ENCODE measurements at places on chromosomes 13 and 19.

- DNase-seq = no peak
Measured at GRCh38 chr19:17946965-17947784, 14.4 kb downstream of the CCDC124 start.

DNA sequence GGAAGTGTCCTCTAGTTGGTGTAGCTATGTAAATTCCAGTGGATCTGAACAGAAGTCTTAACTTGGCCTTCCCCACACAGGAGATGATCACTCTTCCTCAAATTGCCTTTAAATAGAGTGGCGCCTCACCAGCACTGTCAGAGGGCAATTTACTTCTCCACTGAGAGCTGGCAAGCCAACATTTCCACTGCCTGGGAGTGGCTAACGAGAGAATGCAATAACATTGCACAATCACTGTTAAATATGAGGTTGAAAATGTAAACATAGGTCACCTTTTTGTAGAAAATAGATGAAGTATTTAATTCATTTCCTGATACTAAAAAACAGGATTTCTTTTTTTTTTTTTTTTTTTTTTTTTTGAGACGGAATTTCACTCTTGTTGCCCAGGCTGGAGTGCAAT, 55.4 kb upstream of the UBL3 start:
- no peak for DNase-seq

DNA sequence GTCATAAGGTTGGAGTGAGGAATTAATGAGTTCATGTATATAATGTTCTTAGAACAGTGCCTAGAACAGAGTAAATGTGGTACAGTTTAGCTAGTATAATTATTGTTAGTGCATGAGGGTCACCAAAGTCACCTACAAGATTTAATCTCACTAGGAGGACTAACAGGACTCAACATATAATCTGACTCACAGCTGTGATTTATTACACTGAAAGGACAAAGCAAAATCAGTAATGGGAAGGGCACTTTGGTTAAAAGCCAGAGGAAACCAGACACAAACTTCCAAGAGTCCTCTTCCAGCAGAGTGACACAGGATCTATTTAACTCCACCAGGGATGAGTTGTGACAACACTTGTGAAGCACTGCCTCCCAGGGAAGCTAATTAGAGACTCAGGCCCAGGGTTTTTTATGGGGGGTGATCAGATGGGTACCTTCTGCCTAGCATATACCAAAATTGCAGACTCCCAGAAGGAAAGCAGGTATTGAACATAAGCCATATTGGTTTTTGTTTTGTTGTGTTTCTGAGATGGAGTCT, 341.2 kb upstream of the DACH1 start:
- no peak for DNase-seq

GRCh38 chr19:36573020-36573894, at the start of gene ZNF529:
ZNF529 (minus strand) TSS chr19:36573292; CDS start chr19:36572346, 946 bp downstream.
- DNase-seq = peak; percentile 91

DNA sequence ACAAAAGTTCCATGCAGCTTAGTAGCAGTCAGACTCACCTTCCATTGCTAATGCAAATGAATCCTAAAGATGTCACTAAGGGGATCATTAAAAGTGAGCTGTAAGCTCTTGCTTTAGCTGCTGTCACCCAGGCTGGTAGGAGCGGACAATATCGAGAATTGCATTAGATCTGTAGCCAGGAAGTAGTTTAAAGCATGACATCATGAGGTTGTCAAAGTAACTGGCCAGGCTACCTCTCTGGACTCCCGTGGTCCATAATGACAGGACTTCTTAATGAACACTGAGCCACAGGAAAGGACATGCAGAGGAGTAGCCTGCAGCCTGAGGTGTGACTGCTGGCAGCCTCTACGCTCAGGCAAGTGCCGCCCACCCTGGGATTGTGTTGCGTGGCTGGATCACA, 522.3 kb upstream of the NBEA start:
- DNase-seq = no peak

- DNase-seq = no peak
Measured at GRCh38 chr13:25876247-25876646, 175.6 kb downstream of the SHISA2 start.

DNA sequence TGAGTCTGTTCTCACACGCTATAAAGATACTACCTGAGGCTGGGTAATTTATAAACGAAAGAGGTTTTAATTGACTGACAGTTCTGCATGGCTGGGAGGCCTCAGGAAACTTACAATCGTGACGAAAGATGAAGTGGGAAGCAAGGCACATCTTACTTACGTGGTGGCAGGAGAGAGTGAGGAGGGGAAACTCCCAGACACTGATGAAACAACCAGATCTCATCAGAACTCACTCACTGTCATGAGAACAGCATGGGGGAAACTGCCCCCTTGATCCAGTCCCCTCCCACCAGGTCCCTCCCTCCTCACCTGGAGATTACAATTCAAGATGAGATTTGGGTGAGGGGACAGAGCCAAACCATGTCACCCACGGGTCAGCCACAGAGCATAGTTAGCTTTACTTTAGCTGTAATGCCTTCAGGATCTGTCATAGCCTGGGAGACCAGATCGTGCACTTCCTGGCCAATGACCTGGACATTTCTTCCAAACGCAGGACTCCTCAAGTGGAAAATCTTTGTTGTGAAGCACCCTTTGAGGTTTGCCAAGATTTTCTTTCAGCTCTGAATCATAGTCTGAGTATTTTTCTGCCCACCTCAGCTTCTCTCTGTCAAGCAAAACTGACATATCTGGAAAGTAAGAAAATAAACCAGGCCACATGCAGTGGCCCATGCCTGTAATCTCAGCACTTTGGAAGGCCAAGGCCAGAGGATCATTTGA, 25.2 kb upstream of the HIF3A start:
- DNase-seq = no peak

DNA sequence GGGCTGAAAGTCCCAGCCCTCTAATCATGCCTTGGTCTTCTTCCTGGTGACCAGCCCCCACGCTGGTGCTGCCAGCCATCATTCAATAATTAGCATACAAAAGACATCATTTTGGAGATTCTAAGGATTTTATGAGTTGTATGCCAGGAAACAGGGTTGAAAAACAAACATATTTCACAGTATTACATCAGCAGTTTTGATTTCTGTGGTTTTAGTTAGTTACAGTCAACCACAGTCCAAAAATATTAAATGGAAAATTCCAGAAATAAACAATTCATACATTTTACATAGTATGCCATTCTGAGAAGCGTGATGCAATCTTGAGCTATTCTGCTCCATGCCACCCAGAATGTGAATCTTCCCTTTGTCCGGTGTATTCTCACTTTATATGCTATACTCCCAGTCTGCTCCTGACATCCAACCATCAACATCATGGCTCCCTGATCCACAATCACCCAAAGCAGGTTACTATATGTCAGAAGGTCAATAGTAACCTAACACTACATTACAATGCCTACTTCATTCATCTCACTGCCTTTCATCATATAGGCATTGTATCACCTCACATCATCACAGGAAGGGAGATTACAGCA, 49.2 kb downstream of the STOML3 start:
- no peak for DNase-seq

DNA sequence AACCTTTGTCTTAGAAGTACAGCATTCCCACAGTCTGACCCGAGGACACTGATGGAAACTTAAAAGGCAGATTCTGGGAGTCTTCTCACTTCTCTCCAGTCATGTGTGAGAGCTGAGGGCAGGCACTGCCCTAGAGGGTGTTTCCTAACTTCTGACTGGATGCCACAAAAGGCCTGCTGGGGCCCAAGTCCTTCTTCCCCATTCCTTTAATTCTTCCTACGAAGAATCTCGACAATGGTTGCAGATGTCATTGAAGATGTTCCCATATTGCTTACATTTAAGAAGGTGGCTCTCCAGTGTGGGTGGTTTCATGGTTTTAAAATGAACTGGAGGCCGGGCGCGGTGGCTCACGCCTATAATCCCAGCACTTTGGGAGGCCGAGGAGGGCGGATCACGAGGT, 27.4 kb upstream of the ZNF564 start:
- DNase-seq = no peak

DNA sequence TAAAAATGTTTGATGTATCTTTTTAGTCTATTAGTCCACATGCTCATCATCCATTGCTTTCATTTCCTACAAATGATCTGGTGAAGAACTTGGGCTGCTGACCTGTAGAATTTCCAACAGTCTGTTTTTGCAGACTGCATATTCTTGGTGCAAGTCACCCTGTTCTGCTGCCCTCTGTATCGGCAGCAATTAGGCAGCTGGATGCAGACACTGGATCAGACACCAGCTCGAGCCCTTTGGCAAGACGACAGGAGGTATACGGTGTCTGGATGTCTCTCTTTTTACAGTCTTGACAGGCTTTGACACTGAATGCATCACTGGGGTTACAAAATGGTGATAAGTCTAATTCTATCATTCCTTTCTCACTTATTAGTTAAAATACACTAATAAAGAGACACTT, 21.8 kb downstream of the MTRF1 start:
- DNase-seq = no peak

DNA sequence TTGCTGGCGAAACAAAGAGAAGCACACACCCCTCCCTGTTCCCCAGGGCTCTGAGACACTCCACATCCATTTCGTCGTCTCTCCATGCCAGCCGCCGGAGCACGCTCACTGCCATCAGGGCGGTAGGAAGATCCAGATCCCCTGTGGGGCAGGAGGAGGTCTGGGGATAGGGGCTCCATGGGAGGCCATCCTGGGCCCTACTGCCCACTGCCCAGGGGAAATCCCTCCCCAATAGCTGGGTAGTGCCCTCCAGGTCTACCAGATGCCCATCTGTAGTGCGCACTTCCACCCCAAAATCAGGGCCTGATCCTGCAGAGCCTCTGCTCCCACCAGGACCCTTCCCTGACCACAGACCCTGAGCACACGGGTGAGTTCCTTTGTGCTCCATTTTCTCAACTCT, 80.3 kb downstream of the EFNB2 start:
- DNase-seq = no peak

DNA sequence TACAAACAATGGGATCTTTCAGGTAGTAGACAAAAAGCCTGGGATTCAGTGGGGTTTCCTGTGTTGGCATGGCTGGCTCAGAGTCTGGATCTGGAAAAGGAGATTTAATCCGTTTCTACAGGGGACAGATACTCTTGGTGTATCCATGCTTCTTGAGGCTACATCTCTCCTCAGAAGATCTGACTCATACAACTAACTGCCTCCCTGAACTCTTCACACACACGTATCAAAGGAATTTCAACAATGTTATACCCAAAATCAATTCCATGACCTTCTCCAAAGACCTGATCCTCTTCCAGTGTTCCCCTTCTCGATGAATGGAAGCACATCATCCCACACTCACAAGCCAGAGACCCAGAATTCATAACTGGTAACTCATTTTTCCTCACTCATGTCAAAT, 435.3 kb upstream of the NBEA start:
- no peak for DNase-seq

- no peak for DNase-seq
Measured at GRCh38 chr13:87234981-87235380, 436.2 kb upstream of the SLITRK5 start.

DNA sequence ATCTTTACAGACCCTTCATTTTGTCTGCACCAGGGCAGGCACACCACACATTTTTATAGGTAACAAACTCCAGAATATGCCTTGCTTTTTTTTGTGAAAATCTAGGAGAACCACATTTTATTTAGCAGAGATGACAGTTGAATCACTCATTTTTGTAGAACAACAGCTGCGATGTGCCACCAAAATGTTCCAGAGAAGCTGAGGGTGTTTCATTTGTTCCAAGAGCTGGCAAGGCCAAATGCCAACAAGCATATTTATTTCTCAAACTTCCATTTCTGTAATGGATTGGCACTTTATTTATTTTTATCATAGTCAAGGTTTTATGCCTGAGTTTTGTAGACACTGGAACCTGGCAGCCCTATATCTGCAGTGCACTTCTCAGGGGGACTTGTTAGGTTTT, 10.4 kb downstream of the OLFM4 start:
- DNase-seq = no peak

DNA sequence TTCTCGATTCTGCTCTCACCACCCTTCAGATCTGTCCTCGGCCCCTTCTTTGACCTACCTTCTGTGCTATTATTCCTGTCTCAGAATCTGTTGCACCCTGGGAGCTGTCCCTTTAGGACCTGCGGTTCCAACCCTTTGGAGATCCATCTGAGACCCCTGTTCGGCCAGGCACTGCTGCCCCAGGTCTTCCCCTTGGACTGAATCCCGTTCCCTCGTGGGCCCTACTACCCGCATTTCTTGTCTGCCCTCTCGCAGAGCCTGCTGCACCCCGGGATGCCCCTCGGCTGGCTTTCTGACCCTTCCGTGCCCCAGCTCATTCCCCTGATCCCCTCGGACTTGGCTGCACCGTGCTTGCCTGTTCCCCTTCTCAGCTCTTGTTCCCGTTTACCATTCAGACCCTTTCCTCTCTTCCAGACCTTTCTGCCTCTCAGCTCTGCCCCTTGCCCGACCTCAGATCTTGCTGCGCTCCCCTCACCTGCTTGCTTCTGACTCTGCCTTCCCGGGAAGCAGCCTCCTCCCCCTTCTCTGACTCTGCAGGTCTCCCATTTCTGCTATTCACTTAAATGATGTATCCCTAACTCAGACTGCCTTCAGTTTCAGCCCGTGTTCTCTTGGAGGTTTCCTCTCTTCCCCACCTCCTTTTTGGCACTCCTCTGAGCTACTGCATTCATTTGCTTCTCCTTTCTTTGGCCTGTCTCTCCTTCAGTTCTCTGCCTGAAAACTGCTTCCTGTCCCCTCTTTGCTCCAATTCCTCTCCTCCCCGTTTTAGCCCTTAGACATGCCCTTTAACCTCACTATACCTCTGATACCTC, 1.1 kb downstream of the ARHGAP35 start:
- no peak for DNase-seq

- no peak for DNase-seq
Measured at GRCh38 chr13:27969082-27969865, at the start of gene CDX2. CDX2 (minus strand) TSS chr13:27969315; CDS start chr13:27969006, 309 bp downstream.

DNA sequence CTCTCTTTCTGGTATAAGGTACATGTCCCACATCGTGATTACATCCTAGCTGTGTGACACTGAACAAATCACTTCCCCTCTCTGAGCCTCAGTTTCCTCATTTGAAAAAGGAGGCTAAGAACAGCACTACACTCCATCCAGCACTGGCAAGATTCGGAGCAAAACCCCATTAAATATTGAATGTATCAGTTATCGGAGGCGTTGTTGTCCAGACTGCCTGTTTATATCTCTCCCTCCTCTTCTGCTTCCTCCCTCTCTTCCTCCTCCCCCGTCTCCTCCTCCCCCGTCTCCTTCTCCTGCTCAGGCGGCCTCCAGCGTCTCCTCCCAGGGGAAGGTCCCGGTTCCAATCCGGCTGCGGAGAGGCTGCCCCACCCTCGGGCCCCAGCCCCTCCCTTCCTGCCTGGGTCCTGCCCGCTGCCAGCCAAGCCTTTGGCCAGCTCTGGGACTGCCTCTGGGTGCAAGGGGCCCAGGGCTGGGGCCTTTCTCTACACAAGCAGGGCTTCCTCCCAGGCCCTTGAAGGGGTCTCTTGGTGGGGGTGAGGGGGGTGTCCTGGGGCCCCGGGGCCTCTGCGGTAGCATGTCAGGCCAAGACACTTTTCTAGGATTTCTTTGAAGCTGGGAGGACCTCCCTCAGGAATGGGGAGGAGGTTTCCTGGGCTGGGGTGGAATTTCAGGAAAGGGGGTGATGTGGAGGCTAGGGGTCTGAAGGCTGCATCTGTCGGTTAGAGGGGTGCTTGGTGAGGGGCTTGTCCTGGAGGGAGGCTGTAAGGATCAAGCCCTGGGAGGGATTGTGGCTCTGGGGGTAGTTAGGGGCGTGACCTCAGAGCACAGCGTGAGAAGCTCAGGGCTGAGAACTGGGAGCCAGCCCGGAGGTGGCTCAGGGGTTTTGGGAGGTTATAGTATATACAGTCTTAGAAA, 1.9 kb downstream of the RRAS start:
- DNase-seq = no peak

- no peak for DNase-seq
Measured at GRCh38 chr19:821231-821824, 427 bp downstream of the PLPPR3 start.

Data from activated CD8-positive, alpha-beta T cell treated with anti-CD3 and anti-CD28 coated beads, Interleukin-2, amount 10 ng/mL, durations not matched to agents 7 days and 5 days (primary cell).